ENCODE measurements at places on chromosomes 11 and 22.

- peak; percentile 98 for DNase-seq
These were observed at the start of gene FKBP2 for GRCh38 chr11:64240435-64241240. Gene FKBP2 (plus strand): TSS chr11:64241095. CDS start chr11:64242388, 1,293 bp downstream.

GRCh38 chr11:121927789-121928188 lies 188.2 kb downstream of the BLID start:
- no peak for DNase-seq

GRCh38 chr11:115775846-115776245 lies 271.6 kb upstream of the CADM1 start:
- DNase-seq = no peak

DNA sequence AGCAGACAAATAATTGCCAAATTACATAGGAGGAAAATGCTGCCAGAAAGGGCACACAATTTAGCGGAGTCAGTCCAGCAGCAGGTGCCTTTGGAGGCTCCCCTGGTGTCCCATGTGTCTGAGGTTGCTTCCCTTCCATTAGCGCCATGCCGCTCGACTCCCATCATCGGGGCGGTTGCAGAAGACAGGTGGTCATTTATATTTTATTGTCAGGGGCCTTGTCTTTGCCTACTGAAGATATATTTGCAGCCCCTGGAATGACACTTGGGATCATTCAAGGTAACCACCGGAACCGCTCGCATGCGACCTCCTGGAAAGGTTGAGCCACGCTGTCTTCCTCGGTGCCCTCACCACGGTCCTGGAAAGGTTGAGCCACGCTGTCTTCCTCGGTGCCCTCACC lies 298.3 kb downstream of the TBC1D22A start:
- DNase-seq = no peak

GRCh38 chr11:86664930-86665329 lies 7.5 kb downstream of the ME3 start:
- no peak for DNase-seq

DNA sequence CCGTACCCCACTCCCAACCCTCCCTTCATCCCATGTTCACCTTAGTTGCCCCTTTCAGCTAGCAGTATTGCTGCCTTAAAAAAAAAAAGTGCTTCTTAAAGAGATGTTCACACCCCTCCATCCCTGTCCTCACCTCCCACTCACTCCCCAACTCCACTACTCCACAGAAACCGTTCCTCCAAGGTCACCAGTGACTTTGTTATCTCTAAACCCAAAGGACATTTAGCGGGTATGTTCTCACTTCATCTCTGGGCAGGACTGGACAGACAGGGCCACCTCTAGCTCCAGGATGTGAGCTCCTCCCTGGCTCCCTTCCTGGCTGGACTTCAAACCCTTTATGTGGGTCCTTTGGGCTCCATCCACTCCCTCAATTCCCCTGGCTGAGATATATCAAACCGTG lies 6.4 kb upstream of the RCOR2 start:
- DNase-seq = no peak

- DNase-seq = no peak
These were observed 7.7 kb downstream of the ARAP1 start for GRCh38 chr11:72744474-72744873.

GRCh38 chr11:105051559-105051958 lies 6.4 kb upstream of the CARD16 start:
- DNase-seq = no peak

- no peak for DNase-seq
These were observed 23.2 kb downstream of the MFNG start for GRCh38 chr22:37462983-37463382.

DNA sequence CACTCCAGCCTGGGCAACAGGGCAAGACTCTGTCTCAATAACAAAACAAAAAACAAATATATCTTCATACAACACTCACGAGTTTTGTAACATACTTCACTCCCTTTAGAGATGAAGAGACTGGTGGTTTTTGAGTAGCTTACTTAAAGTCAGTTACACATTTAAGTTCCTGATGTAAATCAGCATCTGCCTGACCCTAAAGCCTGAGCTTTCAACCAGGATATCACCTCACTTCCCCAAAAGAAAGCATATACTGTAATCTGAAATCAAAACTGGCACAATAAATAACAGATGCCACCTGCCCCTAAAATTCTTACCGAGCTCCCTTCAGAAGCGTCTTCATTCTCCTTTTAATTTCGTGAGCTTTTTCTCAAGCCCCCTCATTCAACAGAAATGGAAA lies 31.5 kb downstream of the LARGE1 start:
- no peak for DNase-seq

GRCh38 chr22:19722178-19722981 lies 959 bp upstream of the GP1BB start:
- DNase-seq = no peak

DNA sequence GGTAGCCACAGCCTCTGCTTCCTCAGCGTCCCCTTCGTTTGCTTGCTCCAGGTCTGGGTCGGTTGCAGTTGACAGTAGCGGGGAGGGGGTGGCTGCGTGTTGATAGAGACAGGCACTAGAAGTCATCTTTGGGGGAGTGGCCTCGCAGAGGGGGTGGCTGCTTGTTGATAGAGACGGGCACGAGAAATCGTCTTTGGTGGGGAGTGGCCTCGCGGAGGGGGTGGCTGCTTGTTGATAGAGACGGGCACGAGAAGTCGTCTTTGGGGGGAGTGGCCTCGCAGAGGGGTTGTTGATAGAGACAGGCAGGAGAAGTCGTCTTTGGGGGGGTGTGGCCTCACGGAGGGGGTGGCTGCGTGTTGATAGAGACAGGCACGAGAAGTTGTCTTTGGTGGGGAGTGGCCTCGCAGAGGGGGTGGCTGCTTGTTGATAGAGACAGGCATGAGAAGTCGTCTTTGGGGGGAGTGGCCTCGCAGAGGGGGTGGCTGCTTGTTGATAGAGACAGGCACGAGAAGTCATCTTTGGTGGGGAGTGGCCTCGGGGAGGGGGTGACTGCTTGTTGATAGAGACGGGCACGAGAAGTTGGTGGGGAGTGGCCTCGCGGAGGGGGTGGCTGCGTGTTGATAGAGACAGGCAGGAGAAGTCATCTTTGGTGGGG lies 328.3 kb downstream of the TBC1D22A start:
- DNase-seq = no peak

GRCh38 chr11:14409891-14410290 lies 50.9 kb upstream of the RRAS2 start:
- no peak for DNase-seq

DNA sequence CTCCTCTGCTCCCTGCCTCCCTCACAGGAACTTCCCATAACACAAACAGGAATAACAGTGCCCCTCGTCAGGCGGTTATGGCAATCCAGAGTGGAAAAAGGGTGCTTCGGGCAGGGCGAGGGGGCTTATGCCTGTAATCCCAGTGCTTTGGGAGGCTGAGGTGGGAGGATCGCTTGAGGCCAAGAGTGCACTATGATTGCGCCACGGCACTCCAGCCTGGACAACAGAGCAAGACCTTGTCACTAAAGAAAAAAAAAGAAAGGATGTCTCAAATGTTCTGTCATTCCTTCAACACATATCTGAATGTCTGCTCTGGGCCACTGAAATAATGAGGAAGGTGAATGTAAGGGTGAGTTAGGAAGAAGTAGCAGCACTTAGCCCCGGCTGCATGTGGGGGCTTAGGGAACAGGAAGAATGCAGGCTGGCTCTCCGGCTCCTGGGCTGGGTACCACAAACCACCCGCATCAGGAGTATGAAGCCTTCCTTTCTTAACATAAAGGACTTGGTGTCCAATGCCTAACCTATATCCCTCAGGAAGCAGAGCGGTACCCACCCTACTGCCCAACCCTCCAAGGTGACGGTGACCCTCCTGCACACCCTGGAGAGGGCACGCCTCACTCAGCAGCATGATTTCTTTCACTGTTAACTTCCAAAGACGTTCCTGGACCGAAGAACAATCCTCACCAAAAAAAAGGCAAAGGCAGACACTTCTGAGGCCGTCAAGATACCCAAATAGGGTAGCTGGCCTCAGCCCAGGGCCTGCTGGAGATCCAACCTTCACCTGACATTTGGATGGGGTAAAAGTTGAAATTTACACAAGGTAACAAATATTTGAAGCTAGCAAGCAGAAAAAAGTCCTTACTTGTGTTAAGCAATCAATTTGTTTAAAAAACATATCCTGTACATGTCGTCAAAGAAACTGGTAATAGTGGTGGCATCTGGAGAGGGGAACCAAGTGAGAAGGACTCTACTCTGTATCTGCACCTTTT lies 3.8 kb downstream of the CPT1A start:
- no peak for DNase-seq

DNA sequence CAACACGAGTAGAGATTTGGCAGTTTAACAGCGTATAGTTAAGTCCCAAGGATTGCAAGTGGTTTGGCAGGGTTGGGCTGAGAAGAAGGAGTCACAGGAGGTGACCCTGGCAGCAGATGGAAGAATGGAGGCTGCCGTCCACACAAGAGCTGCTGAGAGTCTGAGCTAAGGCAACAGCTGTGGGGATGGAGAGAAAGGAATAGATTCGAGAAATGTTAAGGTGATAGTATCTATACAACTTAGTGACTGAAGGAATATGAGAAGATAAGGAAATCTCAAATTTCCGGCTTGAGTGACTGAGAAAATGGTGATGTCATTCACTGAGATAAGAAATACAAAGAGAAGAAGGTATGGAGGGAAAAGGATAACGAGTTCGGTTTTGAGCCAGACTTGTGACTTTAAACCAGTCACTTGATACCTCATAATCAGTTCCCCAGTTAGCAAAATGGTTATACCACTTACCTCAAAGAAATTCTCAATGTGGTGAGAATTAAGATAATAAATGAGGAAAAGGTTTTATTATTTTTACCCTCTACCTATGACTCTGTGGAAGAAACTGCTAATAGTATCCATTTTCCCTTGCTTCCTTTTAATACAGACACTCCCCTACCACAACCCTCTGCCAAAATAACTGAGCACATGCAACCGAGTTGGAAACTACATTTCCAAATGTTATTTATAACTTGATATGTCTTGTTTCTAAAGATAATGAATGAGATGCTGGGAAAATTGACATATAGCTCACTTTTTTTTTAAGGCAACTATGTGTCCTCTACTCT lies 30.7 kb downstream of the FAM168A start:
- no peak for DNase-seq
